Pulmonary artery endothelial cell (primary cell): ENCODE measurements at places on chromosomes 5 and 9.

DNA sequence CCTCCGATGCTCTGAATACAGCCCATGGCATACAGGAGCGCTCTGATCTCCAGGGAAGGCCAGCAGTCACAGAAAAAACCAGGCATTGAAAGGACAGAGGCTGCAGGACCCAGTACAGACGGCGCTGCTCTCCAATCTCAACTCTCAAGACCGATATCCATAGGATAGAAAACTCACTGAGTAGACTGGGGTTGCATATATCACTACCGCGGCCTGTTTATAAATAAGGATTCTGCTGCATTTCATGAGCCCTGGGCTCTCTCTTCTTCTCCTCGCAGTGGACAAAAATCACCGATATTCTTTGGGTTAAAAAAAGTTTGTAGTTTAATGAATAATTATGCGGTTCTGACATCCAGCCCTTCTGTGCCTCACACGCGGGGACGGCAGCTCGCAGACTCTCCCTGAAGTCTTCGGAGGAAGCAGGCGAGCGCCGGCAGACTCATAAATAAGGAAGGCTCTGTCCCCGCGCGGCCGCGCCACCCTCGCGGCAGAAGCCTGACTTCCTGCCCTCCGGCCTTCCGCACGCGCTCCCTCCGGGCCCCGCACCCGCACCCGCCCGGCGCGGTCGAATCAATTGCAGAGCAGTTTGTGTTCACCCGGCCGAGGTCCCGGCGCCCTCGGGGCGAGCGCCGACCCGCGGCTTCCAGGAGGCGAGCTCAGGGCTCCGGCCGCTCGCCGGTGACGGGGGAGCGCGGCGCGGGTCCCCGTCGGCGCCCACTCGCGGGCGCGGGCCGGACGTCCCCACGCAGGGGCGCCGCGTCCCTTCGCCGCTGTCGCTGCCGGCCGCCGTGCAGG is at the start of gene FAM78A:
FAM78A (minus strand) TSS at position 417 of the 795 bp plus-strand sequence; CDS start at position 86, 331 bp downstream.
- no peak for DNase-seq

GRCh38 chr9:38024036-38024681 is 44.9 kb downstream of the SHB start:
- DNase-seq: no peak

GRCh38 chr9:127731938-127732337 is 3.2 kb downstream of the TOR2A start:
- no peak for DNase-seq

- DNase-seq: no peak
Observed at GRCh38 chr9:89788434-89788833, 183.6 kb downstream of the GADD45G start.

DNA sequence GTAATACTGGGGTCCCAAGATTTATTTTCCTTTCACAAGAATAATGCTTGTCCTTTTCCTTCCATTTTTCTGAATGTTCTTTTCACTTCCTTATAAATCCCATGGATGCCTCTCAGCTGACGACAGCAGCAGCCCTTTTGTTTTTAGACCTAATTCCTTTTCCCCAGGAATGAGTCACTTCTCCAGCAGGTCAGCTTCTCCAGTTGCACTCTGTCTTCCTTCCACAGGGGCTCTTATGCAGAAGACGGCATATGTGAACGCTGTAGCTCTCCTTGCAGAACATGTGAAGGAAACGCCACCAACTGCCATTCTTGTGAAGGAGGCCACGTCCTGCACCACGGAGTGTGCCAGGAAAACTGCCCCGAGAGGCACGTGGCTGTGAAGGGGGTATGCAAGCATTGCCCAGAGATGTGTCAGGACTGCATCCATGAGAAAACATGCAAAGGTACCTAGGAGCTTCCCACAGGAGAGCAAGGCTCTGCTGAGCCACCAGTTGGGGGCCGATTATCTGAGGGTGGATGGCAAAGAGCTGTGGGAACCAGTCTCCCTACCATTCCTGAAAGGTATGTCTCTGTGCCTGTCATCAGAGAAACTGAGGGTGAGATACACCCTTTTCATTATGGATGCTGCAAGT is 72.9 kb downstream of the RFK start:
- DNase-seq: peak; percentile 59

DNA sequence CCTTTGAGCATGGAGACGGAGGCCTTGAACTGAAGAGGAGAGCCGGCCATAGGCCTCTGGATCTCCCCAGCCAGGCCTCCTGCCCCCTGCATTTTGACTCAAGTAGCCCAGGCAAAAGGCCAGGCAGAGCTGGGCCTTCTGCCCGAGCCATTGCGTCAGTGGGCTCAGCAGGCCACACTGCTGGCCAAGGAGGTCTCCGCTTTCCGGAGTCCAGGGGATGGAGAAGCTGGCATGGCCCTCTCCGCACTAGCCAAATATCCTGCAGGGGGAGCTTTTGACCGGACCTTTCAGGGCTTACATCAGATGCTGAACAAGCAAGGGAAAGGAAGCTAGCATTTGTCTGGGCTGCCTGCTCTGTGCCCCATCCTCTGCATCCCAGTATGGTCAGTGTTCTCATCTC is 386.8 kb downstream of the TRIM36 start:
- DNase-seq: no peak

- no peak for DNase-seq
Observed at GRCh38 chr5:138762110-138762509, 8.9 kb downstream of the CTNNA1 start.

- no peak for DNase-seq
Observed at GRCh38 chr5:852431-853401, 1.9 kb upstream of the ZDHHC11 start.

- no peak for DNase-seq
Observed at GRCh38 chr9:109765830-109766229, 14.2 kb upstream of the PALM2AKAP2 start.

GRCh38 chr5:6611334-6612256 is 21.2 kb downstream of the NSUN2 start:
- DNase-seq: no peak

DNA sequence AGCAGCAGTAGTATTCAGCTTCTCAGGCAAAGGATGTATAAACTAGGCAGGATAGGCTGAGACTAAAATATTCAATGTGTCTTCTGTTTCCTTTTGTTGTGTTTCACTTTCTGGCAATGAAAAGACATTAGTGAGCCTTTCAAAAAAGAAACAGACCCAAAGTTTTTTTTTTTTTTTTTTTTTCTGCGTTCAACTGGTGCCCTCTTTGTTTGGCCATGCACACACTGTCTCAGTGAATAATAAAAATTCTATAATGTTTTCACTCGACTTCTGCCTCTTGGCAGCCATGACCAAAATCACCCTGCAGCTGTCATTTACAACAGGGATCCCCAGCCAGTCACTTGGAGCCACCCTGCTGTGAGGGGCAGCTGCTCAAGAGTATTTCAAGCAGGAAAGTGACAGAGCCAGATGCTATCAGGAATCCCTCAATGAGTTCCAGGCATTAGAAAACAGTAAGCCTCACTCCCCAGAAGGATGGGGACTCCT is 44.0 kb upstream of the MAN2A1 start:
- no peak for DNase-seq

- DNase-seq: no peak
Observed at GRCh38 chr5:125295405-125295872, 549.0 kb upstream of the ZNF608 start.

DNA sequence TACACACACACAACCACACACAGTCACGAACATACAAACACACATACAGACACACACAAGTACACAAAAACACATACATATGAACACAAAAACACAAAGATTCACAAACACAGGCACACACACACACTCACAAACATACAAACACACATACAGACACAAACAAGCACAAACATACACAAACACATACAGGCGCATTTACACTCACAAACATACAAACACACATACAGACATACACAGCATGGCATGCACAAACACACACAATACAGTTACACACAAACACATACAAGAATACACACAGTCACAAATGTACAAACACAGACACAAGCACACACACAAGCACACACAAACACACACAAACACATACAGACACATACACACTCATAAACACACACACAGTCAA is 247.9 kb downstream of the TENT4A start:
- DNase-seq: no peak
